T-helper 2 cell treated with Interferon-gamma antibody and Interleukin-4, amounts not matched to agents 5 μg/mL and 100 μg/mL, for 36 hours (primary cell): ENCODE measurements at places on chromosomes 1 and 21.

DNA sequence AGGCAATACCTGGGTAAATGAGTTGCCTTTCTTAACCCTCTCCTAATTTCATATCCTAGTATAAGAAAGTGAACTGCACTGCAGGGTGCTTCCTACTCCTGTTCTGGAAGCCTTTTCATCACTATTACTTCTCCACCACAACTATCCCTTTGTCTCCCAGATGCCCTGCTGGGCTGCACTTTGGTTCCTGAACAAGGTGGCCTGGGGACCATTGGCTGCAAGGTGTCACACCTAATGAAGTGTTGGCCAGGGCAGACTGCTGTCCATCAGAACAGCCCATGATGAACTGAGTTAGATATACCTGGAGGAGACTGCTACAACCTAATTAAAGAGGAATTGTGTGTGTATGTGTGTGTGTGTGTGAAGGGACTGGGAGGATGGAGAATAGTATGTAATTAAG lies 1.9 kb upstream of the KLHDC8A start:
- no peak for DNase-seq

DNA sequence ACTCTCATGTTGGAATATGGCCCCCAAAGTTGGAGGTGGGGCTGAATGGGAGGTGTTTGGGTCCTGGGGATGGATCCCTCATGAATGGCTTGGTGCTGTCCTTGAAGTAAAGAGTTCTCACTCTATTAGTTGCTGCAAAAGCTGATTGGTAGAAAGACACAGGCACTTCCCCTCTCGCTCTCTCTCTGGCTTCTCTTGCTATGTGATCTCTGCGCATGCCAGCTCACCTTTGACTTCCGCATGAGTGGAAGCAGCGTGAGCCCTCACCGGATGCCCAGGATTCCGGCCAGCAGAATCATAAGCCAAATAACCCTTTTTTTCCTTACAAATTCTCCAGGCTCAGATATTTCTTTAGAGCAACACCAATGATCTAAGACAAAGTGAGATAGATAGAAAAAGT lies 20.9 kb upstream of the CCSAP start:
- no peak for DNase-seq

- DNase-seq: no peak
These were observed 10.5 kb upstream of the CNTN2 start for GRCh38 chr1:205032508-205032907.

DNA sequence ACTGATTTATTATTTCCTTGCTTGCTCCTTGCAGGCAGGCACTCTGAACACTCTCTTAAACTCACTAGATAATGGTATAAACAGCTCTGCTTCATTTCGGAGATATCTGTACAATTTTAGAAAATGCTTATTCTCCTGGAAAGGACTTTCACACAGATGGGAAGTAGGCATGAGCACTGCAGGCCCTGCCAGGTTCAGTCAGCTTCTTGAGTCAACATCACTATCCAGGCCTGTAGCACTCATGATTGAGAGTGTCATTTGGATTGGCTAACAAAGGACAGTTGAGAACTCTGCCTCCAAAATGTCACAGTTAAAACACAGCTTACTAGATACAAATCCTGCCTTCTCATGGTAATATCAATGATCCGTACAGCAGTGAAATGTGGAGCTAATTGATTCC lies 181.9 kb downstream of the CYYR1 start:
- no peak for DNase-seq

- DNase-seq: no peak
These were observed 38.2 kb downstream of the CAMK2N1 start for GRCh38 chr1:20447794-20448193.

DNA sequence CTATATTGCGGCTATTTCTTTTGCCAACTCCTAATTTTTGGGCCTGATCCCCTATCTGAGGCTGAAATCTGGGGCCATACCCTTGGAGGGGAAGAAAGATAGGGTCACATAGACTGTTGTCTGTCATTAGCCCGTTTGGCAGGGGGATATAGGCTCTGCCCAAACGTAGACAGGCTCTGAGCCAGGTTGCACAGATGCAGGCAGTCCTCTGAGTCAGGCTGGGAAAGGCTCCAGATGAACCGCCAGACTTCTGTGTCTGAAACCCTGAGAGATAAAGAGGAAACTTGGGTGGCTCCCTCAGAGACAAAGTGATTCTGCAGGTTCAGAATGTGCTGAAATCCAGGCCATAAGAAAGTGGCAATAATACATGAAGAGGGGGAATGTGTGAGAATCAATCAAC lies 4.0 kb upstream of the CAP1 start:
- DNase-seq: no peak

DNA sequence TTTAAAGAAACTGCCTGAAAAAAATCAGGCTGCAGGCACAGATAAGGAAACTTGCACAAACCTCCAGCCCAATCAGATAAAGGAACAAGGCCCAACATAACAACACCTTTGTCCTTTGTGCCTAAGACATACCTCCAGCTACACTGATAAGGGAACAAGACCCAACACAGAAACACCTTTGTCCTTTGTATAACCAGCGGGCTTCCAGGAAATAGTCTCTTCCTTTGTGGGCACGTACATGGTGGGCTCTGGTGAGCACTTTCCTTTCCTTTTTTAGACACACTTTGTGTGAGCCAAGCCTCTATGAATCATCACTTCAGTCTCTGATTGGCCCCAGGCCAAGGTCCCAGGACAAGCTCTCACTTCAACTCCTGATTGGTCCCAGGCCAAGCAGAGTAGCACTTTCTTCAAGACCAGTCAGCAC lies 23.6 kb downstream of the ZNF670 start:
- DNase-seq: no peak

DNA sequence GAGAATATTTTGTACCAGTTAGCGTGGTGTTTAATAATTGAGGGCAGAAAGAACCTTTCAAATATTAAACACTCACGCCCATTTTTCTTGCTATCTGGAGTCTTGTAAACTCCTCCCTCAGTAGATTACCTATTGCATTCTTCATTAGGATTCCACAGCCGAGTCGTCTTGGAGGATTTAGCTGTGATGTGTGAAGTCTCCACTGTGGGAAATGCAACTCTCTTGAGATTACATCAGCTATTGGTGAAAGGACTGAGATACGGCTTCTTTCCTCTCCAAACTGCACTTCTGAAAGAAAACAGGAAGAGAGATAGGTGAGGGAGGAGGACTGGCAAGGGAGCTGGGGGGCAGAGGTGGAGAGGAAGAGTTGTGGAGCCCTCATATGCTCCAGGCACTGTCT lies 36.1 kb downstream of the ACTA1 start:
- DNase-seq: no peak

- no peak for DNase-seq
These were observed 92.0 kb upstream of the RALGPS2 start for GRCh38 chr1:178633056-178633455.

- DNase-seq: no peak
These were observed 5.5 kb downstream of the PRDX6 start for GRCh38 chr1:173482683-173483082.

GRCh38 chr1:55679971-55680370 lies 464.8 kb upstream of the USP24 start:
- no peak for DNase-seq
